Activated T-cell treated with anti-CD3 and anti-CD28 coated beads for 1 hour (primary cell): ENCODE measurements at places on chromosomes 2 and 18.

DNA sequence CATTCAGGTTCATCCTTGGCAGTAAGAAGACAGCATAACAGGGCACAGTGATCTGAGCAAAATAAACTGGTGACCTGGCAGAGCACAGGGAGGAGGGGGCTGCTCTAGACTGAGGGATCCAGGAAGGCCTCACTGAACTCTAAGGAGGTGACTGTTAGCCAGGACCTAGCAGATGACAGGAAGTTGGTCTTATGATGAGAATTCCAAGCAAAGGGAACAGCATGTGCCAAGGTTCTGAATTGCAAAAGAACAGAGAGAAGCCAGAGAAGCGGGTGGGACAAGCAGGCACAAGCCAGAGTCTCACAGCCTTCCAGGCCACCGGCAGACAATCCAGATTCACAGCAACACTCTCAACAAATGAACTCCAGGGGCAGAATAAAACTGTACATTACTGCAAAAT is 152.7 kb upstream of the PTPRM start:
- DNase-seq, result no peak

- no peak for DNase-seq
These were observed 208.1 kb upstream of the KLHL14 start for GRCh38 chr18:32980896-32981295.

DNA sequence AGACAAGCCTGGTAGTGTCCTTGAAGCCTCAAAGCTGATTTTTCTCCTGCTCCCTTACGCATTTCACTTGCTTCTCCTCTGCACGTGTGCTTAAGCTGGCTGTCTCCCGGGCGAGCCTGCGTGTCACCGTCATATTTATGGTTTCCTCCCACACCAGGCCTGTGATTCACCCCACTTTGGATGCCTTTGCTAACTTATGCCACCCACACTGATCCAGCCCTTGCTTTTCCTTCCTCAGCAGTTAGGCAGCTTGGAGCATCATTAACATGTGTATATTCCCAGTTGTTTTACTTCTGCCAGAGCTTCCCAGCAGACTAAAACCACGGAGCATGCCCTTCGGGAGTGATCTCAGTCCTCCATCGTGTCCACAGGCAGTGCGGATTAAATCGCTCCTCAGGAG is 2.2 kb downstream of the ST3GAL5 start:
- no peak for DNase-seq

GRCh38 chr2:128715360-128715759 is 396.7 kb upstream of the HS6ST1 start:
- DNase-seq, result no peak

- no peak for DNase-seq
These were observed 149.1 kb upstream of the CTAGE1 start for GRCh38 chr18:22566703-22567420.

- DNase-seq, result no peak
These were observed 61.3 kb downstream of the UGP2 start for GRCh38 chr2:63903003-63903402.

- no peak for DNase-seq
These were observed 175.2 kb downstream of the LOXHD1 start for GRCh38 chr18:46481847-46482245.

GRCh38 chr18:6054256-6054842 is 159.0 kb upstream of the TMEM200C start:
- no peak for DNase-seq

DNA sequence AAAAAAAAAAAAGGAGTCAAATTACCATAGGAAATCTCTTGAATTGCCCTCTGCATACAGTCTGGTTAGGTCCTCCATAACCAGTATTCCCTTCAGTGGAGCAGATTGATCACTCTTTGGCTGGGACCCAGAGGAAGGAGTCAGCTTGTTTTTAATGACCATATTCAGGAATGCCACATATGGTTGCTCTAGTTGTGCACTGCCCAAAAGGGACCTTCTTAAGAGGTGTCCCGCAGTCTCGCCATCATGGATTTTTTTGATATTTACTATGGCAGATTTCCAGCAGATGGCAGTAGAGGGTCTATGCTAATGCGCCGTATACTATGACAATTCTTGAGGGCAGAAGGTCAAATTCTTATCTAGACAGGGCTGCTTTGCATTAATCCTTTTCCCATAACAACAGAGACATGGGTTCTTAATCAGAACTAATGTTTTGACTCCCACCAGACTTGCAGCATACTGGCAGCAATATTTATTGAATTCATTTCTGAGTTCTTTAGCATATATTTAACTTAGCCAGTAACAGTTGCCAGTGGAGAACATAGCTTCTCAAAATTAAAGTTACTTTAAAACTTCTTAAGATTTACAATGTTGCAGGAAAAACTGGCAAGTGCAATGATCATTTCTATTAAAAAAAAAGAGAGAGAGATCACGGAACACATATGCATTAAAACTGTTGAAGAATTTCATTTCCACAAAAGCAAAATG is 31.8 kb upstream of the INPP4A start:
- DNase-seq, result peak; percentile 17

DNA sequence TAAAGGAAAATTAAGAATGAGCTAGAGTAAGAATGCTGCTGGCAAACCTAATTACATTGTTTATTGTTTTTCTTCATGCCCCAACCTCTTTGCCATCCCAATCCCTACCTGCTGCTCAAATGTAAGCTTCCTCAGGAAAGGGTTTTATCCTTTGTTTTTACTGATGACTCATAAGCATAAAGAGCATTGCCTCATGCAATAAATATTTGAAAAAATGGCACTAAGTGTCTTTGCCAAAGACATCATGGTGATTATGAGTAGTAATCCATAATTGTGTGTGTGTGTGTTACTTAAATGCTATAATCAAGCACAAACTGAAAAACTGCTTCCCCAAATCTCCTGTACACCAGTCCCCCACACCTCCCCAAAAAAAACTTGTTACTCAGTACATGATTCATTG is 53.4 kb downstream of the DNER start:
- no peak for DNase-seq

DNA sequence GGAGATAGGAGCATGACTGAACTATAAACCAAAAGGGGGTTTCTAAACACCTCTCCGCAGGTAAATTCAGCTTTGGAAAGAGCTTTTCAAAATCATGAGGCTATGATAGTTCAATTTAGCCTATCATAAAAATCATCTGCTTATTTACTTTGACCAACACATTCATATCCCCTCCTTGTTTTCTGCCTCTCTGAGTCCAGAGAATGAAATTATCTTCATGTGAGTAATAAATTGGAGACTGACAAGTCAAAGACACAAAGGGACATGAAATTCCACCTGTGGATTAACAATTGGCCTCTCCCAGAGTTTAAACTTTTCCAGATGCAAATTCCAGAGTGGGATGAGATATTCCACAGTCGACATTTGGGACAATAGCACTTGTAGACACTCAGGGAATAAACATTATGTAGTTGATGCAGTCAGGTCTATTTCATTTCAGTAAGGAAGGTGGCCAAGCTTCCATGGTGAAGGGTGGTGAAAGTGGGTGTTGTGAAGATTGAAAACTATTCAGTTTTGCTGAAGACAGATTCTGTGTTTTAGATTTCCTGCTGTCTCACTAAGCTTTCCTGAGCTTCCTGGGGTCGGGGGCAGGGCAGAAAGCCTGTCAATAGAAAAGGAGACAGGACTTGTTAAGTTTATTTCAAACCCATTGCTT is 84.7 kb downstream of the CDC42EP3 start:
- no peak for DNase-seq

DNA sequence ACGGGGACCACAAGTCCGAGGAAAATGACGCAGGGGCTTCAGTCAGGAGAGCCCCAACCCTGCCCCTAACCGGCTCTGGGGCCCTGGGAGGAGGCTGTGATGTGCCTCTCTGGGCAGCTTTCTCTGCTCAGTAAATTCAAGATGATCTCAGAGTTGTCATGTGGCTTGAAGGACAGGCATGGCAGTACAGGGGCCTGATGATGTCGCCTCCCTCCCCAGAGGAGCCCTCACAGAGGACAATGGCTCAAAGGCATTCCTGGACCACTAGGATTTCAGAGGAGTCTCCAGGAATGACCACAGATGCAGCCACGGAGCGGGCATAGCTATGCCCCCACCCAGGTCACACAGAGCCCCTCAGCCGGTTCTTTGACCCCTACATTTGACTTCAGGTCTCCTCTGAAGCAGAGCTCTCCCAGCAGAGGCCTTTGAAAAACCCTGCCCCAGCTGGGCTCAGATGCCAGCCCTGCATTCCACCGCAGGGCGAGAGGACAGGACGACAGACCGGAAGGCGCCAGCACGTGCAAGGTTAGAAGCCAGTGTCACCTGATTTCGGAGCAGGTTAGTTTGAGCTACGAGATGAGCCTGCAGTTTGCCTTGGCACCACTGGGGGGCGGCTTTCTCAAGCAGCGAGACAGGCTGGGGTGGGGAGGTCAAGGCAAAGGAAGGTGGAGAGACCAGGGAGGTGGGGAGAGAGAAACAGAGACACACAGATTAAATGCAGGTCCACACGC is 39.2 kb downstream of the BIN1 start:
- DNase-seq, result peak; percentile 58

GRCh38 chr2:54629914-54630857 is 93.3 kb upstream of the EML6 start:
- no peak for DNase-seq

DNA sequence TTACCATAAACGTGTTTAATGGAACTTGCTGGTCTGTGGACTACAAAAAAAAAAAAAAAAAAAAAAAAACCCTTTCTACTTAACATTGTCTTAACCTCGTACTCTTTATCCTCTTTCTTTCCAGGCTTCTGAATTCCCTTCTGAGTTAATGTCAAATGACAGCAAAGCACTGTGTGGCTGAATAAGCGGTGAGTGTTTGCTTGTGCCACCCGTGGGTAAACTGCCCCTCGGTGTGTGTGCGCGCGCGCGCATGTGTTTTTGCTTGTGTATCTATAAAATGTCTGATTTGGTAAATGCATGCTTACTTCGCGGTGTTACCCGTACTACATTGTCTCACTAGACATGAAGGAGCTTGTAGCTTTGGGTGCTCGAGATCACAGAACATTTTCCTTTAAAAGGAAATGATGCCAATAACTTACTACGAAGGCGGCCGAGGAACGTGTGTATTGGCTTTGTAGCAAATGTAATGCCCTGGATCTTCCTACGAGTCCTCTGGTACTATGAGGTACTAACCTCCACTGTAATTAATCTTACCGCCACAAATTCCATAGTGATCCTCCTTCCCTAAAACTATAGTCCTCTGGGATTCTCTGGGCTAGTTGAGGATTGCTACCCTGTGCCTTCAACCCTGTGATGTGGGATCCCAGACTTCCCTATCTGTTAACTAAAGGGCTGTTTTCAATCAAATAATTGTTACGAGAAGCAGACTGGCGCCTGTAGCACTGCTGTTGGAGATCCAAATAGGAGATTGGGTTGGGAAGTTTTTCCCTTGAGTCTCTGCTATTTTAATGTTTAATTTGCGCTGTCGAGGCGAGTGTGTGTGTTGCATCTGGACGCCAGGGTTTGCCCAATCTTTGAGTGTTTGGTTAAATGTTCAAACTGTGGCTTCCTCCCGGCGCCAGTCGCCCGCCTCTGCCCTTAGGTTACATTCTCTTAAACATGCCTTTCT is 1.1 kb downstream of the ID2 start:
- DNase-seq, result peak; percentile 32

- no peak for DNase-seq
These were observed 5.1 kb downstream of the IL1RN start for GRCh38 chr2:113132414-113133021.

DNA sequence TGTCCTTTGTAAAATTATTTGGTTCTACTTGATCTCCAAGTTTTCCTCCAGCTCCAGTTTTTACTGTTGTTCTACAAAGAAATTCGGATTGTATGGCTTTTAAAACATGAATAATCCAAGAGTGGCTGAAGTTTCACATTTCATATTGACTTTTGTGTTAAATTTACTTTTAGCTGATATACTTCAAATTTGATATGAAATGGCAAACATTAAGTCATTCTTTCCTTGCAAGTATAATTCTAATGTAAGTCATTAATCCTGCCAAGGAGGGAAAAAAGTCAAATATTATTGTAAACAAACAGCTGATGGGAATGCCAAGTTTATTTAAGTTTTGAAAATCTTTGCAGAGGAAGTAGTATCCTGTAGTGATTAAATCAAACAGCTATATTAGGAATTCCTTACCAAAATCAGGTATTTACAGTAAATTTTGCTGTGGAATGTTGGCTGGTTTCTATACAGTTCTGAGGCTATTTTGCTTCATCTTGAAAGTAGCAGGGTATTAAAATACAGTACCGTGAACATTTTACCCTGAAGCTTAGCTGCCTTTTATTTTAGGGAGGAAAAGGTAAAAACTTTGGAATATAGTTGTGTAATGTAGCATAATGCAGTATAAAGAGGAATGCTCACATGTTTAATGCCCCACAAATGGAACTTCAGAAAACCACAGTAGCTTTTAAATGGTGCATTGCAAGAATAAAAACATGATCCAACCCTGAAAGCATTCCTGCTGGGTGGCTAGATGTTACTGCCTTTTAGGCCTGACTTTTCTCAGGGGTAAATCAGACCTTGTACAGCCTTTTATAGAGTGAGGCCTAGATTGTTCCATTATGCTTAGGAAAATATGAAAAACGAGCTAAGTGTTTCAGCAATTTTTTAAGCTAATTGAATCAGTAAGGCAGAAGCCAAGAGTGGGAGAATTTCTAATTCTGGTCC is 62.7 kb upstream of the NT5C1B start:
- no peak for DNase-seq

DNA sequence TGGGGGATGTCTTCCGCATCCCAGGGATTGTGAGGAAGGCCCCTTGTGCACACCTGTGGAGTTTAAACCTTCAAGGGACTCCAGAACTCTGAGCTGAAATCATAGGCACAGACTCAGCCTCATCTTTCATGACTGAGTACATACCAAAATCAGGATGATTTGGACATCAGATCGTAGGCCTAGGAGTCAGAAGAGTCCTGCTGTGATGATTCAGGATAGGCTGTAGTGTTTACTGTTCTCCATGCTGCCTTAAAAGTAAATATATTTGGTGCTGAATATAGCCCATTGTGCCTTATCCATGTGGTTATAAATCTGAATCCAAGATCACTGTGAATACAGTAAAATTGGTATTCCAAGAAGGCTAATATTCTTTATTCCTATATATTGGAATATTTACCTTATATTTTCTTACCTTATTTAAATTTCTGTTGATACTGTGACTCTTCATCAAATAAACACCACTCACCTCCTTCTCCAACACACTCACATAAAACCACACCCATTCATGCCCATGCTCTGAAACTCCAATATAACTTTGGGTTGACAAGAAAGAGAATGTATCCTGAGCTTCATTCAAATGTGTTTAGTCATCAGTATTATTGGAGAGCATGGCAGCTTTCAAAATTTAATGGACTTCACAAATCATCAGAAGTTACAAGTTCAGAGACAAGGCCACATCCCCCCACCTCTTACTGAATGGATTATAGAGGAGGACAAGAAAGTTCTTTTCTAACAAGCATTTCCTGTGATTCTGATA is 561.4 kb upstream of the LINC00305 start:
- no peak for DNase-seq

- no peak for DNase-seq
These were observed 354.7 kb upstream of the SMIM21 start for GRCh38 chr18:75782204-75782603.
